Amniotic epithelial cell (primary cell): ENCODE measurements at places on chromosomes 16 and 17.

GRCh38 chr16:46748775-46749705 lies 896 bp upstream of the MYLK3 start:
- DNase-seq = no peak

DNA sequence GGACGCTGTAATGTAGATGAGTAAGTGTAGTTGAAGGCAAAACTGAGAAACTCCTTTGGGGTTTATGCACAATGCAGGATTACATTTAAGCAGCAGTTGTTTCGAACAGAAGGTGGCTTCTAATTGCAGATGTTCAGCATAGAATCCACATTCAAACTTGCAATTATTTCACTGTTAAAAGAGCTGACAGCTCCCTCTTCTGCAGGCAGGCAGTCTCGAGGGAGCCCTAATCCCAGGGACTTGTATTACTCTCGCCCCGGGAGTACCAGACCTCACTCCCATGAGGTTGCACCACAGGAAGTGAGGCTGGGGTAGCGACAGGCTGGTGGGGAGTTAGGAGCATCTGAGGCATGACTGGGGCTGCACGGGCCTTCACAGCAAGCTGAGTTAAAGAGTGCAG lies 484.3 kb upstream of the EEF2KMT start:
- DNase-seq = no peak

DNA sequence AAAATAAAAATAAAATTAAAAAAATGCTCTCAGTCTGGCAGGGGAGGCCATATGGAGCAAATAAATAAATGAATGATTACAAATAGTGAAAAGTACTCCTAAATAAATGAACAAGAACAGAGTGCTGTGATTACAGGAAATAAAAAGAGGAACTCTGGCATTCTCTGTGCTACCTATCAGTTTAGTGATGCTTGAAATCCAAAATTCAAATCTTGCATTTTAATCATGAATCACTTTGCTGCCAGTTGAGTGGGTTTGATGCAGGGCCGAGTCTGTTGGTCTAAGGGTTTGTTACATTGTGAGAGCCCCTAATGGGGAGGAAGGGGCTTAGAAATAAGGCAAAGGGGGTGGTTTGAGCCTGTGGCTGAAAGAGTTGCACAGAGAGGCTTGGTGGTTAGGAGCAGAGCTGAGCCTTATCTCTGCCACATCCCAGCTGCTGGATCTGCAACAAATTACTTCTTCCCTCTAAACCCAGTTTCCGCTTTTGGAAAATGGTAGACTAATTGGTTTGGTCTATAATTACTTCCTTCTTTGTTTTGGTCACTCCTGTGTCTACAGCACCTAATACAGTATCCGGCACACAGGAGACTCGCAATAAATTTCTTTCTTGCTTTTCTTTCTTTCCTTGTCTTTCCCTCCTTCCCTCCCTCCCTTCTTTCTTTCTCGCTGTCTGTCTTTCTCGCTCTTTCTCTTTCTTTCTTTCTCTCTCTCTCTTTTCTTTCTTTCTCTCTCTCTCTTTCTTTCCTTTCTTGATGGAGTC lies 6.3 kb upstream of the ABCC1 start:
- no peak for DNase-seq

GRCh38 chr17:77634710-77635109 lies 323.8 kb upstream of the TNRC6C start:
- no peak for DNase-seq

GRCh38 chr17:77720946-77721845 lies 237.3 kb upstream of the TNRC6C start:
- DNase-seq = no peak

- DNase-seq = no peak
These were observed 47.2 kb downstream of the PITPNM3 start for GRCh38 chr17:6509031-6509771.

DNA sequence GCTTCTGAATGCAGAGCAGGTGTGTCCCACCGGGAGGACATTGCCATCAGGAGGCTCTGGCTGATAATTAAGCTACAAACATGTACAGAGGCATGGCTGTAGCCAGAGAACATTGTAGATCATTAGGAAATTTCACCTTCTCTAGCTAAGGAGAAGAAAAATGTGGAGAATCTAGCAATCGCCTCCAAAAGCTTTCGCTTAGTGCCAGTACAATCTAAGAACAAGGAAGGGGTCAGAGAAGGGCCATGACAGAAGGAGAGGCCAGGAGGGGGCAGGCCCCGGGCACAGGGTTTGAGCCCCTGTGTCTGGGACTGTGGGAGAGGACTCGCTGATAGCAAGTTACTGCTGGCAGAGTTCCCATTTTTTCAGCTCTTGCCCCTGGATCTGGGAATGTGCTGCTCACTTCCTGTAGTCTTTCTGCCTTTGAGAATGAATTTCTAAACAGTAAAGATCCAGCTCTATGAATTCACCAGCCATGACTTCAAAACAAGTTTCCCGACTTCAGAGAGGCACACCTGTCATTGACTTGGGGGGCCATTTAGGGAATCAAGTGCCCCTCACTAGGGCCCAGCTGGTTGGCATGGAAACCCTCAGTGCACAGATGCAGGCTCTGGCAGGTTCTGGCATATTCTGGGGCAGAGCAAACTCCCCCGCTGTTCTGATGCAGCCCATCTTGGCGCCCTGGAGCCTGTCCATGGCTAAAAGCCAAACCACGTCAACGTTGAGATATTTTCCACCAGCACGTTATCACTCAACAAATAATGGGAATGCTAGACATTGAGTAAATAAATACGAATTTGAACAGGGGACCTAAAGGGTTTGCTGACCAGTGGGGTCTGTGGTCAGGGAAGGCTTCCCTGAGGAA lies 59.5 kb upstream of the CACNG4 start:
- peak; percentile 87 for DNase-seq

DNA sequence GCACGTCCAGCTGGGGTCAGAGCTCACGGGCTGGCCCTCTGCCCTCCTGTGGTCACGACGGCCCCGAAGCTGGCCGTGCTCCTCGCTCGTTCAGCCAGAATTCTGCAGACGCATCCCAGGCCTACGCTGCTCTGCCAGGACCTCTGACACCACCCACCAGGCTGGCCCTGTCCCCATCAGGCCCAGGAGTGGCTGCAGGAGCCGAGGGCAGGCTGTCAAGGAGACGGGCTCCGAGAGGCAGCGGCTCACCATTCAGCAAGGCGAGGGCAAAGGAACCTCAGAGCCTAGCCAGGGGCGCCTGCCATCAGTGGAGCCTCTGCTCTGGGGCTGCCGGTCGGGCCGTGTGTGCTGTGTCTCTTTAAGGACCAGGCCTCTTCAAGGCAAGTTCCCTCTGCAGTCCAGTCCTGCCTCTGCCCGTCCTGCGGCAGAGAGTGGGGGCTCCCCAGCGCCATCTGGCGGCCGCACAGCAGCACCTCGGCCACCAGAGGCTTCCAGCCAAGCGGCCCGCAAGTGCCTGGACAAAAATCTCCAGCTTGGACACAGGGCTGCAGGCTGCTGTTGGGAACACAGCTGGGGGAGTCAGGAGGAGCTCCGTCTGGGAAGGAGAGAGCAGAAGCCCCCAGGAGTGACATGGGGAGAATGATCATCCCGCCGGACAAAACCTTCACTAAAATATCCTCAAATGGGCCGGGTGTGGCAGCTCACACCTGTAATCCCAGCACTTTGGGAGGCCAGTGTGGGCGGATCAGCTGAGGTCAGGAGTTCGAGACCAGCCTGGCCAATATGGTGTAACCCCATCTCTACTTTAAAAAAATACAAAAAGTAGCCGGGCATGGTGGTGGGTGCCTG lies 7.4 kb upstream of the ABR start:
- DNase-seq = peak; percentile 72

GRCh38 chr17:80095844-80096475 lies 5.4 kb upstream of the GAA start:
- DNase-seq = no peak
